ENCODE measurements at places on chromosomes 7 and 10. TPM values are rescaled to one million over a fixed set of nuclear protein-coding genes. Genes with fewer than 3 reads are reported as not detected.
A peak's percentile ranks its signal among the peaks of the same experiment; 100 is the strongest.

- peak; percentile 36 for DNase-seq
Measured at GRCh38 chr7:2417981-2418481, 14.6 kb downstream of the CHST12 start.

DNA sequence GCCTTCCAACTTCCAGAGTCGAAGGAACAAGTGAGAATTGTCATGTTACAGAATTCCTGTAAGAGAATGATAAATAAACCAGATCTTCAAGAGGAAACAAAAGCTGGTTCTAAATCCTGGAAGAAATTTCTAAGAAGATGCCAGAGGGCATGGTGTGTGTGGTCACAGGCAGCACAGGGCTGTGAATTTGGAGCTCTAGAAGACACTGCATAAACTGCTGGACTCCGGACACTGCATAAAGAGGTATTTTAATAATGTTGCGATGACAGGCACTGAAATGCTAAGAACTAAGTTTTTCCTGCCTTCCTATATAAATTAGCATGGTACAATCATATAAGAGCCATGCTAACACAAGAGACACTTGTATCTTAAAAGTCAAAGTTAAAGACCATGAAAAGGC lies 86.0 kb downstream of the LARP4B start:
- DNase-seq, result no peak

DNA sequence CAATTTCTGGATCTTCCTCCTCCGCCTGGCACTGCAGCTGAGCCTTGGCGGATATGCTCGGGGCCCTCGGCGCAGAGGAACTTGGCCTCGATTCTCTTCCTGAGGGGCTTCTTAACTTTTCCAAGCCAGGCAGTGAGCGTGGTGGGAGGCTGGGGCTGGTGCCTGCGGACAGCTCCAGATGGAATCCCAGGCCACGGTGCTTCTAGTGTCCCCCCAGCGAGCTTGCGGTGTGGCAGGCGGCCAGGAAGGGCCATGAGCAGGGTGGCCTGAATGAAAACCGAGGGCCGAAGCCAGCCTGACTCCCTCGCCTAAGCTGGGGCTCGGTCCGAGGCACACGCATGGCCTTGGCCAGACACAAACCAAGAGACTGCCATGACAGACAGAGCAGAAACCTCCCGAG lies 31.3 kb downstream of the RCC1L start:
- DNase-seq, result no peak

The RELN gene
- 14.7 TPM for polyA plus RNA-seq

DNA sequence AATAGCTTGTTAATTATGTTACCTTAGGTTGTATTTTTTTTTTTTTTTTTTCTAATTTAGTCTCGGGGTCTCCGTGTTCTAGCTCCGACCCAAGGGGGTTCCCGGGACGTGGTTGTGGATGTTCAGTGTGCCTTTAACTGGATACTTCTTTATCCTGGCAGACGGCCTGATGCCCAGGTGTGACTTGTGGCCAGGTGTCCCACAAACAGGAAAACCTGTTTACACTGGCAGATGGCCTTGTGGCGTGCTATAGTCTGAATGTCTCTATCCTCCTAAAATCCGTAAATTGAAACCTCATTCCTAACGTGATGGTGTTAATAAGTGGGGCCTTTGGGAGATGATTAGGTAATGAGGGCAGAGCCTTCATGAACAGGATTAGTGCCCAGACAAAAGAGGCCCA lies 546.4 kb upstream of the C7orf33 start:
- DNase-seq, result no peak

GRCh38 chr10:130930821-130931220 lies 380.7 kb downstream of the TCERG1L start:
- no peak for DNase-seq

The NAT16 gene
- polyA plus RNA-seq, result 0.05 TPM
